ENCODE measurements at places on chromosomes 6 and 20.

DNA sequence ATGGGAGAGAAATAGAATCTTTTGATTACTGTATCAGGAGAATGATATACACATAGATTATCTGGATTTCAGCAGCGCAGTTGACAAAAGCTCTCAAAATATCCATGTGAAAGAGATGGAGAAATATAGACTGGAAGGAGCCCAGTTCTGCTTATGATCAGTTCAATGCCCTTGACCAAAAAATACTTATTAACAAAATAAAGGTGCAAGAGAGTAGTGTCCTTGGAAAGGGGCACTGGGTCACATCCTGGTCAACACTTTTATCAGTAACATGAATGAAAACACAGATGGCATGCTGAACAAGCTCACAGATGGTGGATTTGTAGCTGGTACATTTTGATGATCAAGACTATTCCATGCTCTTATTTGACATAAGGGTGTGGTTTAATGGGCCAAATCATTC lies 63.9 kb upstream of the PLEKHG1 start:
- no peak for DNase-seq

GRCh38 chr6:63573899-63574553 lies 1.7 kb downstream of the LOC128125822 start:
- DNase-seq: peak; percentile 74

- no peak for DNase-seq
Observed at GRCh38 chr20:19453410-19453809, 241.0 kb downstream of the SLC24A3 start.

GRCh38 chr20:38791291-38791690 lies 14.2 kb upstream of the PPP1R16B start:
- no peak for DNase-seq

DNA sequence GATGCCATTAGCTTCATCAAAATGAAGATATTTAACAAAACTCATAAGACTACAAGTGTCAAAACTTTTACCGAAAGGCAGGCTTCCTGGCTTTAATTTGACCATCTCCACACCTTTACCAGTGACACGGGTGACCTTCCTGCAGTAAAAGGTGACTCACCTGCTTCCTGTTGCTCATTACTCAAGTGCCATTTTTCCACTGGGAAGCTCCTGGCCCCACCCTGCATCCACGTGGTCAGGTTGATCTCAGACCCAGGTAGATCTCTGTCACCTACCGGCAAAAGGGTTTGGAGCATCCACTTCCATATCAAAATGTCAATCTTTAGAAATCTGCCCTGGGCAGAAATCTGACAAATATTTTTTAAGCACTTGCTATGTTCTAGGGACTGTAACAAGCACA lies 31.9 kb upstream of the CDH4 start:
- DNase-seq: peak; percentile 45

DNA sequence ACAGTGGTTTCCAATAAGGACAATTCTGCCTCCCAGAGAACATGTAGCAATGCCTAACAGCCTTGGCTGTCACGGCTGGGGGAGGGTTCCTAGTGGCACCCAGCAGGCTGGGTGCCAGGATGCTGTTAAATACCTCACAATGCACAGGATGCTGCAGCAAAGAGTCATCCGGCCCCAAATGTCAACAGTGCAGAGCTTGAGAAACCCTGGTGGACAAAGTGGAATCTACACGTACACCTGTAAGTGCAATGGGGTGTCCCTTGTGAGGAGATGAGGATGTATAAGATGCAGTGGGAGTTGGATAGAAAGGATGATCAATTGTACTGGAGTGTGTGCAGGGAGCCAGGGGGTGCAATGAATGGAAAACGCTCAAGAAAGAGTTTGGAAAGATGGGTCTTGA lies 142.4 kb downstream of the FNDC1 start:
- peak; percentile 16 for DNase-seq

DNA sequence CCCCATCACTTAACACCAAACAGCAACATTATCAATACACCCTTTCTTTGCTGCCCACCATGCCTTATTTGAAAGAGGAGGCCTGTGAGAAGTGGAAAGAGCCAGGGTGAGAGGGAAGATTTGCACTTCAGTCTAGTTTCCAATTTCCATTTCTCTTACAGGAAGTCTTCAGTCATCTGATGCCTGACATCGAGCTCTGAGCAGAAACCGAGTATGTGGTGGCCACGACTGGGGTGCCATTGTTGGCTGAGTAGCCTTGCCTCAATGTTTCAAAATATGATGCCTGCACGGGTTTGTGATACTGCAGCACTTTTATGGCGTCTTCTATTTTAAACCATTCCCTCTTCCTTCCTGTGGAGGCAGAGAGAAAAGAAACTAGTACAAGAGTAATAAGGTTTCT lies 39.8 kb upstream of the SMIM29 start:
- no peak for DNase-seq

GRCh38 chr20:45392733-45393132 lies 14.6 kb upstream of the TP53TG5 start:
- no peak for DNase-seq

DNA sequence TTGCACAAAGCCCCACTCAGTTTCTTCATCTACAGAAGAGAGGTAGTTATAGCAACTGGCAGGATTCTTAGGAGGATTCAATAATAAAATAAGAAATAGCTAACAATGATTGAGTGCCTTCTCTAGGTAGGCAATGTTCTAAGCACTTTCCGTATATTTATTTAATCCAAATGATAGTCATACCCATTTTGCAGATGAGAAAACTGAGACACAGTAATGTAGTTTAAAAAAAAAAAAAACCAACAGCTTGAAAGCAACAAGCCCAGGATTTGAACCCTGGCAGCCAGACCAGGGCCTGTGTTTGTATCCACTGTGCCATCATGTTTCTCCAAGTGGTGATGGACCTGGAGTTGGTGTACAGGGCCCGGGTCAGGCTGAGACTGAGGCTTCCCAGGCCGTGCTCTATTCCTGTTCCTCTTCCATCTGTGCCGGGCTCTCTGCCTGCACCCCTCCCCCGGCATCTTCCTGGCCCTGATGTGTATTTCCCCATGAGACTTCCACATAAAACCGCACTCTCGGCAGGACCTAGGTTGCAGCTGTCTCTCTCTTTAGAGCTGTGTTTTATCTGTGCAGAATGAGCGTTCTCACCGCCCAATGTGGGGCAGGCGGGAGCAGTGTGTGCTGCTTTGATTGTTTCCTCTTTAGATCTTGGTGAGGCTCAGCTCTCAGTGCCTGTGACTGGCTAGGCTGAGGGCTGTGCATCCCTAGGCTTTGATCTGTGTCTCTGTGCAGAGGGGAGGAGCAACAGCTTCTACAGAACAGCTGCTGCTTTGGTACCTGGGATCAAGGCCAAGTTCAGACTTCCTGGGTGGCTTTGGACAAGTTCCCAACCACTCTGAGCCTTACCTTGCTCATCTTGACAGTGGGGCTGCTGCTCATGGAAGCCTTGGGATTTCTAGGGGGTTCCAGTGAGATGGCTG lies 49.5 kb downstream of the TOX2 start:
- no peak for DNase-seq

DNA sequence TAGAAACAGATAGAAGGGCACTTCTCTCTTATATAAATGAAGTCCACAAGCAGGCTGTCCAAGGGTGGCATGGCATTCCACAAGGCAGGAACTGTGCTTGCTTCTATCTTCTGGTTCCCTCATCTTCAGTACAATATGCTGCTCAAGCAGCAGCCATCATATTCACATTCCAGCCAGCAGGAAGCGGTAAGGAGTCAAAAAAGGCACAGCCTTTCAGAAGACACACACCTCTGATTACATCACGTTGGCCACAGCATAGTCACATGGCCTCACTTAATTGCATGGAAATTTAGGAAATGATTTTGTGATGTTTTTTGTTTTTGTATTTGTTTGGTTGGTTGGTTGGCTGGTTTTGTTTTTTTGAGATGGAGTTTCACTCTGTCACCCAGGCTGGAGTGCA lies 19.0 kb downstream of the REM1 start:
- DNase-seq: peak; percentile 45

DNA sequence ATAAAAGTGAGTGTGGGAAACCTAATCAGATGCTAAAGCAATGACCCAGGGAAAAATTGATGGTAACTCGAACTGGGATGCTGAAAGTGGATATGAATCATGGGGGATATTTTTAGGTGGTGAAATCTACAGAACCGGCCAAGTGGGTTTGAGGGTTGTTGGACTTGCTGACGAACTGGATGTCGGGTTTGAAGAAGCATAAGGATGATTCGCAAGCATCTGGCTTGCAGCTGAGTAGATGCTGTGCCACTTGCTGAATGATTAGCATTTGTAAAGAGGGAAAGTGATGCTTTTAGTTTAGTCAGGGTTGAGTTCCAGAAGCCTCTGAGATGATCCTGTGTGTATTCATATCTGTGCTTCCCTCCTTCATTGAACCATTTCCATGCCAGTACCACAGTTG lies 54.9 kb downstream of the UBR2 start:
- DNase-seq: no peak

DNA sequence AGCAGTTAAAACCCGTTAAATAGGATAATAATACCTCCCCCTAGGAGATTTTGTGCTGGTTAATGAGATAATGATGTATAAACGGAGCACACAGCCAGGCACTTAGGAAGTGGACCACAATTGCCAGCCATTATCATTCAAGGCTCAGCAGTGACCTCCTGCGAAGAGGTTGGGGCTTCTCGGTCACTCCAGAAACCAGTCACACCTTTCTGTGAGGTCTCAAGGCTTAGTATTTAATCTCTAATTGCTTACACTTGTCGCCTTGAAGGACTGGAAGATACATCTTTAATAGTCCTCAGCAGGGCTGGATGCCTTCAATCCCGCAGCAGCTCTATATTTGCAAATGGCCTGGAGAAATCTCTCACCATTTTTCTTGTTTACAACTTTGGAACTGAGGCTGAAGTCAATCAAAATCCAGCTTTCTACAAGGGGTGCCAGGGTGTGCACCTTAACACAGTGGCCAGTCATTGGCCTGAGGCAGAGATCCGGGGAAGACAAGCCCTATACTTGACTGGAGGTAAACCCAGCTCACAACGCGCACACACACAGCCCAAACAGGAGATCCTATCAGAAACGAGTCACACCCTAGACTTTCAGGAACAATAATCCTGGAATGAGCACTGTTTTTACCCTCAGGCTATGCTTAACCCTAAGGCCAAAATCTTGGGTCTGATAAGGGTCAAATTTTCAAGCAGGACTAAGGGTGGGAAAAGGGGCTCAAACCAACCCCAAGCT lies 1.2 kb downstream of the POU5F1 start:
- DNase-seq: no peak

DNA sequence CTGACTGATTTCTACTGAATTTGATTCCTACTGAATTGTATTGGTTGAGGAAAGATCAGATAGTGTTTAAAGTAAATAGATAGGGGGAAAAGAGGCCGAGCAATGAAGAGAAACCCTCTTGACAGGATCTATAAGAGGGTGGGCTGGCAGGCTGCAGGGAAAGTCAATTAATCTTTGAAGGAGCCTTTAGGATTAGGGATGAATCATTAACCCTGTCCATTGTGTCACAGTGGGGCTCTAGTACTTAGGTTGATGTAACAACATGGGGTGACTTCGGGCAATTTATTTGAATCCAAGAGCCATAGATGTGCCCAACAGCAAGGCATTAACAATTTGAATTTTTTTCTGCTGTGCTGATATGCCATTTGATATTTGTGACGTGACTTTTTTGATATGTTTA lies 7.5 kb downstream of the RFX6 start:
- DNase-seq: no peak

- peak; percentile 40 for DNase-seq
Observed at GRCh38 chr20:51542571-51543421, at the start of gene NFATC2. TSS of gene NFATC2 (minus strand) at chr20:51542719. CDS start at chr20:51542499, 220 bp downstream.

DNA sequence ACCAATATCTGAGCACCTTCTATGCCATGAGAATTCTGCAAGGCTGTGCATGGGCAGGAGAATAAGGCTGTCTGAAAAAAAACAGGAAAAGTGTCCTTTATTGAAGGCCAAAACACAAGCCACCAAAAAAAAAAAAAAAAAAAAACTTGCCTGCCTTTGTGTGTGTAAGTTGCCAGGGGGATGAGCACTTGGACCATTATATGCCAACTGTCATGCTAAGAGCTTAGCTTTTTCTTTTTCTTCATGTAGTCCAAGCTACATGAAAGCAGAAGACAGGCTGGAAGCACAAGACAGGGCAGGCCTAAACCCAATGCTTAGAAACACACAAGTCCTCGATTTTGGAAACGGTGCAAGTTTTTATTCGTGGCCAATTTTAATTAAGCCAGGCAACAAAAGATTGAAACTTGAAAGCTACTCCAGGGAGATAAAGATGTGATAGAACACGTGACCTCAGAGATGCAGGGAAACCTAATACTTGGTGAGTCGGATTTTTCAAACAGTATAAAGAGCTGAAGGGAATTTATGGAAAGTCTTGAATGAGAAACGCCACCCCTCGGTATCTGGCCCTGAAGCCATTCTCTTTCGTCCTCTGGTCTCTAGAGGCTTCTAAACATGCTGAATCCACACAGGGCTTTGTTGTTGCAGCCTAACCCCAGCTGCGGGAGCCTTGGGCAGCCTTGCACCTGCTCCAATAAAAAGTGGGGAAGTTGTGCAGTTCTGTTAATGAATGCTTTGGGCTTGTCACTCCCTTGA lies 8.6 kb downstream of the BMP7 start:
- no peak for DNase-seq

DNA sequence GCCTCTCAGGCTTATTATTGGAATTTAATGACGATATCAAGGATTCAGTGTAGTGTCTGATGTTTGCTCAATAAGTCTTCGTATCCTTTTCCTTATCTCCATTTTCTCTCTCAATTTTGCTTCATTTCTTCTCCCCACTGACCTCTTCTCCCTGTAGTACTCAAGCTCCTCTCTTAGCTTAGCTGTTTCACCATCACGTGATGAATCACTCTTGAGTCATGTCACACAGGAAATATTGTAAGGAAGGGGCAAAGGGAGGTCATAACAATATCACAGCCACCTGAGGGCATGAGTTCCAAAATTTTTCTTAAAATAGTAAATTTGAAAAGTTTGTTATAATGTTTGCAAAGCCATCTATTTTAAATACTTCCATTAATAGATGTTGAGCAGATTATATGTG lies 392.2 kb upstream of the MARCKS start:
- peak; percentile 73 for DNase-seq

GRCh38 chr6:125251516-125252220 lies 50.1 kb downstream of the HDDC2 start:
- peak; percentile 42 for DNase-seq

DNA sequence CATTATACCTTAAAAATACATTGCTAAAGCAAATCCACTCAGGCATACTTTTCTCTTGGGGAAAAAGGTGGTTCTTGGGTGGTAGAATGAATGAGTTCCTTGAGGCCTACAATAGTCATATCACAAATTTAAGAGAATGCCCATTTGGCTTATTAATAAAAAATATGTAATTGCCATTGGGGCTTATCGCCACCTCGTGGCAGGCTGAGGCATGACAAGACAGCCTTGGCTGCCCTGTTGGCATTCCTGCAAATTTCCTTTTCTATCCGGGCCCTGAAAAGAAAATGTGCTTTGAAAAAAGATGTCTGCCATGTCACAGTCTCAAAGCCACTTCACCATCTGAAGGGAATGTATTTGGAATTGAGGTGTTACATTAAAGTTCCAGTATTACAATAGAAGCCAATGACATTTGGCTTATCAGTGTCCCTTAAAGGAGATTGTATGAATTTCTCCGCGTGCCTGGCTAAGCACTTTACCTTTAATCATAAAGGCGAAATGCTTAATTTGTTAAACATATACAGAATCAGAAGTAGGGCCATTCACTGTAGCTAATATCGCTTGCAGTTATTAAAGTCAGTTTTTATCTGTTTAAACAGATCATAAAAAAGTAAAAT lies 188.3 kb upstream of the ZFP64 start:
- DNase-seq: peak; percentile 23

Data from kidney tubule cell (primary cell).